ENCODE measurements at places on chromosomes 16 and 17.
A peak's percentile ranks its signal among the peaks of the same experiment; 100 is the strongest.

- no peak for DNase-seq
These were observed 23.6 kb upstream of the DYNC1LI2 start for GRCh38 chr16:66774981-66775380.

DNA sequence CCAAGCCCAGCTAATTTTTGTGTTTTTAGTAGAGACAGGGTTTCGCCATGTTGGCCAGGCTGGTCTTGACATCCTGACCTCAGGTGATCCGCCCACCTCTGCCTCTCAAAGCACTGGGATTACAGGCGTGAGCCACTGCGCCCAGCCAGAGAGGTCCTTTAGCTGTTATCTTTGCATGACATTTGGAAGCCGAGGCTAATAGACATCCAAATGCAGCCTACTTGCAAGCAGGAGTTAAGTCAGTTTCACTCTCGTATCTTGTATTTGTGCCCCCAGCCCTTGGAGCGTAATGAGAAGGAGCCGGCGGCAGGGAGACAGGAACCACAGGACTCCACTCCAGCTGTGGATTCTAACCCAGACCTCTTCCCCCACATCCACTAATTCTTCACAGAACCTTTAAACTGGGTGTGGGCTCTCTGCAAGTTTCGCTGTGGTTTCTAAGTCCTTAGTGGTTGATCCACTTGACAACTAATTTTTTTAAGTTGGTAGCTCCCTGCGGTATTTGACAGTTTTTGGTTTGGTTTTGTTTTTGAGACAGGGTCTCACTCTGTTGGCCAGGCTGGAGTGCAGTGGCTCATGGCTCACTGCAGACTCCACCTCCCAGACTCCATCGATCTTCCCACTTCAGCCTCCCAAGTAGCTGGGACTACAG, 3.1 kb upstream of the CYTH1 start:
- no peak for DNase-seq

DNA sequence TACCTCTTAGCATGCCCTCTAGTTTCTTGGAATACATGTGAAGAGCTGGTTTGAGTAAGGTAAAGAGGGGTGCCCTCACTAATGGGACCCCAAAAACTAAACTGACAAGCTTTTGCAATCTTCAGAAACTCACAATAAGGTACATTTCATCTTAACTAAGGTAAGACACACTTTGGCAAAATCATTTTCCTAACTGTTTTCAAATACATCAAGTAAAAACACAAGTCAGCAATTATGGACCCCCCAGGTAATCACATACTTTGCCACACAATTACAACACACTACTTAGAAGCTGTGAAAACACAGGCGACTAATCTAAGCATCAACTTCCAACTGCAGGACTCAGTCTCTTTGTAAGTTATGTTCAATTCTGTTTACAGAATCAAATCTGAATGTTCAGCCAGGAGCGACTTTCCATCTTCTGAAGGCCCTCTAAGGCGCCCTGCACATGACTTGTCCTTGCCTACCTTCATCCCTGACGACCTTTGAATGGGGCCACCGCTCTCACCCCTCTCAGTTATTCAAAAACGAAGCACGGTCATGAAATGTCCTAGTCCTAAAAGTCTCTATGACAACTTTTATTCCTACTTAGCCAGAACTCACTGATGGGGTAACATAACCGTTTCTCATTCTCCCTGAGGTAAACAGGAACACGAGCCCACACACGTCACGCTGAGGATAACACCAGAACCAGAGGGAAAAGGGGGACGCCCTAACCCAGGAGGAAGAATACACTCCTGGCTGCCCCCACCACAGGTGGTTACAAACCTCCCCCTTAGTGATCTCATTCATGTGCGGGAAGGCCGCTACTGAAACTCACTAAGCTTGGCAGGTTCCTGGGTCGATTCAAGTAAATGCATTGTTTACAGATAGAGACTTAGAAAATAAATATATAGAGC, 5.5 kb downstream of the CREBBP start:
- no peak for DNase-seq

DNA sequence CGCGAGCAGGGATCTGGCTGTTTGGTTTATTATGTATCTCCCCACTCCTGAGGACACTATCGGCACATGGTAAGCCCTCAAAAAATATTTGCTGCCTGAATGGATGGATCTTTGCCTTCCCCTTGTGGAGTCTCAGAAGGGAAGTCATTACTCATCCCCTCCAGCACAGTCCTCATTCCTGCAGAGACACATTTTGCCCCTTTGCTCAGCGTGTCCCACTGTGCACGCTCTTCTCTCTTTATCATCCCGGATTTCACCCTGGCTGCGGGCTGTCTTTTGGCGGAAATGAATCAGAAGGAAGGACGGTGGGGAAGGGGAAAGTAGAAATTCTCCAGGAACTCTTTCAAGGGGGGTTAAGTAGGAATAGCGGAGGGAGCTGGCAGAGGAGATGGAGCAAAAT, 125.2 kb upstream of the CDC42EP4 start:
- DNase-seq: no peak

DNA sequence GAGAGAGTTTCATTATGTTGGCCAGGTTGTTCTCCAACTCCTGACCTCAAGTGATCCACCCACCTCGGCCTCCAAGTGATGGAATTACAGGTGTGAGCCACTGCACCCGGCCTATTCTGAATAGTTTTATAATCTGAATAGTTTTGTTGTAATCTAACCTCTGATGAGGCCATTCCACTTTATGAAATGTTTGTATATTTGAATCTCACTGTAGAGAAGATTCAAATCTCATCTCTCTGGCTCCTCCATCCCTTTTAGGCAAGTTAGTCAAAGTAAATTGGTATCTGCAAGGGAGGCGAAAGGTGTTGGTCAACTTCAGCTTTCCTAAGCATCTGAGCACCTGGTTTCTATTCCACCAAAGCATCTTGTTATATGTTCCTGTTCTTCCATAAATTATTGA, 131.2 kb downstream of the BRIP1 start:
- no peak for DNase-seq

GRCh38 chr16:46787909-46788308, 39.8 kb upstream of the MYLK3 start:
- DNase-seq: no peak

DNA sequence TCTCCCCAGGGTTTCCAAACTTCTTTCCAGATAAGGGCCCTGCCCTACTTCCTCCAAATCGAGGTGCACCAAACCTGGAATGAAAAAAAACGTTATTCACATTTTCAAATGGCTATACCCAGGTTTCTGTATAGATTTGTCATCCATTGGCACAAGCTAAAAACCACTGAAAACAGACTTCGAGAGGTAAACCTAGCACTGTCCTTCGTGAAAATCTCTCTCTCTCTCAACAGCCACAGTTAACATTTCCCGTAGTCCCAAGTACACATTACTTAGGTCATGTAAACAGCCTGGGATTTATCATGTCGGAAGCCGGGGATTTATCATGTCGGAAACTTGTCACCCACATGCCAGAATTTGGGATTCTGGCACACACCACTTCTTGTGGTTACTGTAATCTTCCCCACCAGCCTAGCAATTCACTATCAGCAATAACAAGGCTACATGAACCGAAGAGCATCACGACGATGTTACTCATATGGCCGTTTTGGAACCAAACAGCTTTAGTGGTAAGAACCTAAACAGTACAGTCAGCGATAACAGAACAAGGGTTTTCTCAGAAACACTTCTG, 1.2 kb downstream of the DDX5 start:
- DNase-seq: no peak

GRCh38 chr17:82287868-82288801, 14.6 kb upstream of the CSNK1D start:
- peak; percentile 48 for DNase-seq

DNA sequence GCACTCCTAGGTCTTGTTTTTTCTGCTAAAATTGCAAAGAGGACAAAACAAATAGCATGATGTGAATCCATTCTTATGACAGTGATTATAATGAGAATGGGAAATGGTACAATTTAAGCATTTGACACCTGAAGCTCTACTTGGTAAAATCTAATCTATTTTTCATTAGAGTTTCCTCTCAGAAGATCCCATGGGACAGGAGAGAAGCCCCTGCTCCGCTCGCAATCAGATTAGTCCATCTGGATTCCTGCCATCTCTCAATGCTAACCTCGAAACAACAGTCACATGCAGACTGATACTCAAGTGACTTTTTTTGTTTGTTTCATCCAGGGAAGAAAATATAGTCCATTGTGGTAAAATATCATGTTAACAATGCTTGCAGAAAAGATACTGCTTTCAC, 107.4 kb upstream of the TOM1L1 start:
- DNase-seq: no peak

DNA sequence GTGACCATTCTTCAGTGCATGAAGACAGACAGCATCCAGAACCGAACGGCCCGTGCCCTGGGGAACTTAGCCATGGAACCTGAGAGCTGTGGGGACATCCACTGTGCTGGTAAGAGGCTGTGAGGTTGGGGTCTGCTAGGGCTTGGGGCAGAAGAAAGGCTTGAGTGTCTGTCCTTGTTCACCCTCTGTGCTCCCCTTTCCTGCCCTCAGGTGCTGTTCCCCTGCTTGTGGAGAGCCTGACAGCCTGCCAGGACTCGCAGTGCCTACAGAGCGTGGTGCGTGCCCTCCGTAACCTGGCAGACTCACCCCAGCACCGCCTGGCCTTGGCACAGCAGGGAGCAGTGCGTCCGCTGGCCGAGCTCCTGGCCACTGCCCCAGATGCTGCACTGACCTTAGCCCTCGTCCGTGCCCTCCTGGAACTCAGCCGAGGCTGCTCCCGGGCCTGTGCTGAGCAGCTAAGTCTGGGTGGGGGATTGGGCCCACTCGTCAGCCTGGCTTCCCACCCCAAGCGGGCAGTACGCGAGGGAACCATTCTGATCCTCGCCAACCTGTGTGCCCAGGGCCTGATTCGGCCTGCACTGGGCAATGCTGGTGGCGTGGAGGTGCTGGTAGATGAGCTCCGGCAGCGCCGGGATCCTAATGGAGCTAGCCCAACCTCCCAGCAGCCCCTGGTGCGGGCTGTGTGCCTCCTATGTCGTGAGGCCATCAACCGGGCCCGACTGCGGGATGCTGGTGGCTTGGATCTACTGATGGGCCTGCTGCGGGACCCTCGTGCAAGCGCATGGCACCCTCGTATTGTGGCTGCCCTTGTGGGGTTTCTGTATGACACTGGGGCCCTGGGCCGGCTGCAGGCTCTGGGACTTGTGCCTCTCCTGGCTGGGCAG, 2.9 kb downstream of the ARMC5 start:
- no peak for DNase-seq

- no peak for DNase-seq
These were observed 156.4 kb downstream of the CMIP start for GRCh38 chr16:81601008-81601428.

Measured in AG04450 (cell line).